ENCODE measurements at places on chromosomes 6 and 20.

DNA sequence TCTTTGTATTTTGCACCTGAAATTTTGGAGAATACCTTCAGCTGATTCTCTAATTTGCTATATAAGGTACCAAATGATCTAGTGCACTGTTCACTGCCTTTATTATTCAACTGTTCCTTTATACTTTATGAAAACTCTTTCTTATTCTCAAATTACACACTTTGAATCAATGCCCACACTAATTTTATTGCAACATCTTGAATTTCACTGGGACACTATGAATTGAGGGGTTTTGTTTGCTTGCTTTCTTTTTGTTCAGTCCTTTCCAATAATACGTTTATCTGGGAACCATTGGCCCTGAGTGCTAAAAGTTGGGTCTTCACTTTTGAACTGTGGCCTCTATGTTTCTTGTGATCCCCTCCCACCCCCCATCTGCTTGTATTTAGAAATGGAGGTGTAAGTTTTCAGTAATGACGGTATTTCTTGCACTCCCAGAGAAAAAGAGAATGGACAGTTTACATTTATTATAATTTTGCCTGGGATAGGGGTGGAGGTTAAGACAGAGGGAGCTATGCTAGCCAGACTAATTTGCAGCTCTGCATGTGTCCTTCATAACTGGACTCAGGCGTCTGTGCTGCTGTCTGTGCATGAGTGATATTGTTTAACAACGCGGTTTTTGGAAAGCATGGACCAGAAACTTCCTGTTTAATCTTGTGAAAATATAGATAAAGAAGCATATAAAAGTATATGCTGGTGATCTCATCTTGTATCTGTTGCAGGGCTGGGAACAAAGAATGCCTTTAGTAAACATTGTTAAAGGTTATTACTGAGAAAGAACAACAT, 98.1 kb downstream of the DNAH8 start:
- no peak for DNase-seq

DNA sequence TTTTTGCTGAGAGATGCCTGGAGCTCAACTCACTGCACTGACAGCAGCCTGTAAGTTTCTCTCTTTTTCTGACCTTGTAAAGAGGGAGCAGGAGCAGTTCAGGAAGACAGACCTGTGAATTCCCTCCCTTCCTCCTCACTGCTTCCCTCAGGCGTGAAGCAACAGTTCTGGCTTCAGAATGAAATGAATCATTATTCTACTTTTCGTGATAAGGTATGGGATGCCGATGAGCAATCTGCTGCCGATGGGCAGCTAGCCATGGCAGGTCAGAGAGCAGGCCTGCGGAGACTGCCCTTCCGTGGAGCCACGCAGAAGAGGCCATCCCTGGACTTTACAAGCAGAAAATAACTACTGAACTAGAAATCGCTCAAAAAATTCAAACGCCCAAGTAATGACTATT, 426.5 kb upstream of the RNF217 start:
- peak; percentile 57 for DNase-seq

DNA sequence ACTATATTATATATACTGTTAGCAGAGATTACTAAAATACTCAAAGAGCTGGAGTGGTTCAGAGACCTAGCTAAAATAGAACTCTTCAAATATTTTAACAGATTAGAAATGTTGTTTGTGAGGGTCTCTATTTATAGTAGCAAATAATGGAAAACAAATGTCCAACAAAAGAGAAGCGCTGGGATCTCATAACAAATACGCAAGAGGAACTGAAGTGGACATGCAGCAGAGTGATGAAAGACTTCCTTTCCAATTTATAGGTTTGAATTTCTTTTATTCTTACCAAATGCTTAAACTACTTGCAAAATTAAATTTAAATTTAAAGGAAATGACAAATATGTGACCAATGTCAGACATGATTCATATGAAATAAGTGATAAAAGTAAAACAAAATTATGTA, 49.9 kb downstream of the PIGU start:
- DNase-seq, result no peak

- DNase-seq, result no peak
Measured at GRCh38 chr20:45268531-45268930, 14.2 kb upstream of the SLPI start.

DNA sequence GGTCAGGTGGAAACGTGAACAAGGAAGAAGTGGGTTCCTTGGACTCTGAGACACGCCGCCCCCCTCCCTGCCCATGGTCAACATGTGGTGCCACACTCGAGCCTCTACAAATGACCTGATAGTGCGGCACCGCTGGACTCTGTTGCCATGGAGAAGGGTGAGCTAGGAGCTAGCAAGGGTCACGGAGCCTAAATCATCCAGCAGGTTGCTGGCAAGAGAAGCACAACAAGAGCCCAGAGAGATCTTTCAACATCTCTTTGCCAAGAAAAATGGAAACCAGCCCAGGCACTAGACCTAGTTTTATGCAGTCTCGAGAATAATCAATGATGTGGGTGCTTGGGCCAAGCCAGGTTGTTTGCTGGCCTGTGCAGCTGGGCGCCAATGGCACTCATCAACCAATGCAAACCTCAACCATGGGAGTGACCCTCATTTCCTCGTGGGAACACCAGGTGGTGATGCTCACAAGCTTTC, 69.5 kb downstream of the NOL4L start:
- no peak for DNase-seq

GRCh38 chr6:170552765-170553533, at the start of gene PSMB1:
PSMB1 (minus strand) TSS chr6:170553307; CDS start chr6:170553242, 65 bp downstream.
- peak; percentile 97 for DNase-seq

DNA sequence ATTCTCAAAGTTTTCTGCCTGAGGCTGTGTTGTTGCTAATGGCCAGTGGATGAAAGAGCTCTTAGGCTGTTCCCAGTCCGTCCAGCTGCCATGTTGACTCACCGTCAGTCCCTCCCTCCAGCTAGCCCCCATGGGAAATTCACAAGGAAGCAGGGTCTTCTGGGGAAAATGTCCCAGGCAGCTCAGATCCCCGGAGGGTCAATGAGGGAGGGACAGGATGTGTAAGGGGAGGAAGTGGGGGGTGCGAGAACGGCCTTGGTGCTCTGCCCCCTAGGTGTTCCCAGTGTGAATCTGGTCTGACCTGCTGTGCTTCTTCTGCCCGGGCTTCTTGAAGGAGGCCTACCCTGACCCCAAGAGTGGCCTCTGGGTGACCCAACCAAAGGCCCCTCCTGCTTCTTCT, 65.9 kb downstream of the CEBPB start:
- DNase-seq, result peak; percentile 98

GRCh38 chr6:168971549-168971948, 282.1 kb downstream of the THBS2 start:
- no peak for DNase-seq

DNA sequence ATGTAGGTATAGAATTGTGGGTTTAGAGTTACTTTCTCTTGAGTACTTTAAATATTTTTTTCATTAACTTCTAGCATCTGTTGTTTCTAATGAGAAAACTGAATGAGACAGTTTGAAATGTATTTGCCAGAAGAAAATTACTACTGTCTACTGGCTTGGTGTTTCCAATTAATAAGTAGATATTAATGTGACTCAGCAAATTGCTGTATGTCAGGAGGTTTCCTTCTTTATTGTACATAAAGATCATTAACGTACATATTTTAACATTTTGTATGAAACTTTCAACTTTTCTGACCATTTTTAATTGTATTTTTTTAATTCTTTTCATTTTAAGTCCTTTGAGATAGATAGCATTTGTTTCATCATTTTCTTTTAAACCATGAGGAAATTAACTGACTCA, 135.1 kb upstream of the SLC22A23 start:
- DNase-seq, result no peak

DNA sequence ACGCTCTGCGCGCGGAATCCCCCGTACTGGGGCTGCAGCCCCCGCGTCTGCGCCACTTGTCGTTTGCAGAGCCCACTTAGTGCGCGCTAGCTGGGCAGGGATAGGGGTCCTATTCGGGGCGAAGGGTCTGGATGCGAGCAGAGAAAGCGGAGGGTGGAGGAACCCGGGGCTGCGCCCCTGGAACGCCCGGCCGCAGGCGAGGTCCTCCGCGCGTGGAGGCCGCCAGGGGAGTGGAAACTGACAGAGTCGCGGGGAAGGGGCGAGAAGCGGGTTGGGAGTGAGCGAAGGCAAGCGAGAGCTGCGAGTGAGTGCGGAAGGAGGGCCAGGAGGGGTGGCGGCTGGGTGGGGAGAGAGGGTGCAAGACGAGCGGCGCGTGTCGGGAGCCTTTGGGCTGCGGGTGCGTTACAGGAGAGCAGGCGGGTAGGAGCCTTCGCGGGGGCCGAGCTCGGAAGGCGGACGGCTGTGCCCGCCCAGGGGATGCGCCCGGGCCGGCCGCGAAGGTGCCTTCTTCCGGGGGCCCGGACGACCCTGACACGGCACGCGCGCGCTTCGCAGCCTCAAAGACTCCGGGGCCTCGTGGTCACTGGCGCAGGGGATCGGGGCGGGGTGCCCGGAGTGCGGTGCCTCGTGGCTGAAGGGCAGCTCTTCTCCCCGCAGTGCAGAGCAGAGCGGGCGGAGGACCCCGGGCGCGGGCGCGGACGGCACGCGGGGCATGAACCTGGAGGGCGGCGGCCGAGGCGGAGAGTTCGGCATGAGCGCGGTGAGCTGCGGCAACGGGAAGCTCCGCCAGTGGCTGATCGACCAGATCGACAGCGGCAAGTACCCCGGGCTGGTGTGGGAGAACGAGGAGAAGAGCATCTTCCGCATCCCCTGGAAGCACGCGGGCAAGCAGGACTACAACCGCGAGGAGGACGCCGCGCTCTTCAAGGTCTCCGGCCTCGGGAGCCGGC, 1.2 kb downstream of the IRF4 start:
- peak; percentile 51 for DNase-seq

DNA sequence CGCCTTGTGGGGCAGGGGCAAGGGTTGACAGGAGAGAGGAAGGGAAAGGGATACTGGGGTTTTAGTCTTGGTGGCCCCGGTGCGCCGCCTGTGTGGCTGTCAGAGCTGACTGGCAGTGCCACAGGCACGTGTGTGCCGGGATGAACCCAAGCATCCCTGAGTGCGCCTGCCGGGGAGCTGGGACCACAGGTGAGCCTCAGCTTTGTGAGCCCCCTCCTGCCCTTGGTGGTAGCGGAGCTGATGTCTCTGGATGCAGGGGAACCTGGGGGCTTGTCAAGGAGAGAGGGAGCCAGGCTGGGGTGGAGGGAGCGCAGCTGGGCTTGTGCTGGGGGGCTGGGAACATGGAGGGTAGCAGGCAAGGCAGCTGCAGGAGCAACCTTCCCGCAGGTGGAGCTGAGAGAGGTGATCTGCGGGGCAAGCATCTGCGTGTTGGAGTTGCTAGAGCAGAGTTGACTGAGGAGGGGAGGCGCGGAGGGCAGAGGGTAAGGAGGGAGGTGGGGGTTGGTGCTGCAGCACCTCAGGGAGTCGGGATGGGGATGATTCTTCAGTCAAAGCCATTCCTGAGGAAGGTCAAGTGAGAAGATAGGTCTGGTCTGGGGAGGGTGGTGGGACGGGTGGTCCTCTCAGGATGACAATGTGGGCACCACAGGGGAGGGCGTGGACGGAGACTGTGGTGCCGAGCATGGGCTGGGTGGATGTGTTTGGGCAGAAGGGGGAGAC, 28.1 kb downstream of the PYGB start:
- DNase-seq, result peak; percentile 41

DNA sequence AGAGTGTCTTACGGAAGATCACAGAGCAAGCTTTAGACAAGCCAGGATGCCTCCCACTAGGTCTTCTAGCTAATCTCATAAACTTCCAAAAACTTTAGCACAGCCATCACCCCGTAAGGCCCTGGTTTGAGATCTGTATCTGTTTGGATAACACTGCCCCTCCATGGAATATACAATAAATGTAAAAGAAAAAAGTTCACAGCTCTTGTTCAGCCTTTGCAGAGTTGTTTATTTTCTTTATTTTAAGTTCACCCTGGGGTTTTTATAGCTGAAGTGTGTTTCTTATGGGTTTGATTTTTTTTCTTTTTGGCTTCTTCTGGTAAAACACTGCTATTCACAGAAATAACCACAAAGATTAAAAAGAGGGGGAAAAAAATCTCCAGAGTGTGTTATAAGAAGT, 125.6 kb downstream of the EYA2 start:
- DNase-seq, result no peak

- peak; percentile 65 for DNase-seq
Measured at GRCh38 chr6:139515511-139515910, 141.1 kb upstream of the CITED2 start.

- DNase-seq, result no peak
Measured at GRCh38 chr20:59217794-59218280, 54.2 kb downstream of the ZNF831 start.

- DNase-seq, result no peak
Measured at GRCh38 chr6:163813979-163814493, 399.5 kb downstream of the QKI start.

- peak; percentile 95 for DNase-seq
Measured at GRCh38 chr20:31968291-31969126, 558 bp downstream of the XKR7 start.

GRCh38 chr20:3563133-3563532, 92.3 kb downstream of the ATRN start:
- DNase-seq, result no peak

DNA sequence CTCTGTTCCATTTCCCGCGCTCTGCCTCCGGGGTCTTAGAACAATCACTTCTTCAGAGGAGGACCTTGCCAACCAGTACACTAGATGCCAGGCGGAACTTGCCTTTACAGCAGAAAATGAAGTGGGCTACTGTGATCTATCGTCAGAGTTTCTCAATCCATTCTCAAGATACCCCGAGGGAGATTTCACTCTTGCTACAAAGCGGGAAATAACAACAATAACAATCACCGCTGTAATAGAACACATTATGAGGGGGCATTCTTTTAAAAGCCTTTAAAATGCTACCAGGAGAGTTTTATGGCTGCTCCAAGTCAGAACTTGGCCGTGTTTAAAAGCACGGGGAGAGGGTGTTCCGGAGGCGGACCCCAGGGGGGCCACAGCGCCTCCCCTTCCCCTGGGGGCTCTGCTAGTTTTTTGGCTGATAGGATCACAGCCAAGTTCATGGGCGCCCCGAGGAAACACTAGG, 617.0 kb upstream of the AGPAT4 start:
- no peak for DNase-seq

- no peak for DNase-seq
Measured at GRCh38 chr6:101490857-101491256, 97.3 kb downstream of the GRIK2 start.

- no peak for DNase-seq
Measured at GRCh38 chr6:5335020-5335419, 73.7 kb downstream of the FARS2 start.

GRCh38 chr6:151121900-151122299, 117.9 kb upstream of the AKAP12 start:
- no peak for DNase-seq

DNA sequence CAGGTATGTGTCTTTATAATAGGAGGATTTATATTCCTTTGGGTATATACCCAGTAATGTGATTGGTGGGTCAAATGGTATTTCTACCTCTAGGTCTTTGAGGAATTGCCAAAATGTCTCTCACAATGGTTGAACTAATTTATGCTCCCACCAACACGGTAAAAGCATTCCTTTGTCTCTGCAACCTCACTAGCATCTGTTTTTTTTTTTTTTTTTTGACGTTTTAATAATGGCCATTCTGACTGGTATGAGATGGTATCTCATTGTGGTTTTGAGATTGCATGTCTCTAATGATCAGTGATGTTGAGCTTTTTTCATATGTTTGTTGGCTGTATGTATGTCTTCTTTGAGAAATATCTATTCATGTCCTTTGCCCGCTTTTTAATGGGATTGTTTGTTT, 144.9 kb upstream of the RGS17 start:
- no peak for DNase-seq

GRCh38 chr20:40634891-40635290, 54.1 kb downstream of the MAFB start:
- peak; percentile 22 for DNase-seq

- peak; percentile 55 for DNase-seq
Measured at GRCh38 chr20:3209946-3210317, 634 bp downstream of the ITPA start.
